ENCODE measurements at places on chromosomes 7 and 10.

DNA sequence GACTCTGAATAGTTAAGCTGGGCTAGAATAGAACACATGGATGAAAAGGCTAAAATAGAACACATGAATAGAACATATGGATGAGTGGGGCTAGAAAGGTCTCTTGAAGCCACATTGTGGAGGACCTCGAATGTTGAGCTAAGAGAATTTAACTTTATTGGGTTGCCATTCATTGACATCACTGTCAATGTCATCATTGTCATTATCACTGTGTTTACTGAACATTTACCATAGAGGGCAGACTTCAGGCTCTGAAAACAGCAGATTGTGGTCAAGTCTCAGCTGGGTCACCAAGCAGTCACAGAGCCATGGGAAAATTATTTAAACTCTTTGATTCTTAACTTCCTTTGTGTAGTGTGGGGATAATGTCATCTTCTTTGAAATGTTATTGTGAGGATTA lies 80.4 kb downstream of the WDFY4 start:
- DNase-seq, result no peak

GRCh38 chr10:23095404-23095965 lies at the start of gene MSRB2:
Gene MSRB2 (plus strand): TSS chr10:23095579. CDS start chr10:23095609, 30 bp downstream.
- DNase-seq, result peak; percentile 55

- DNase-seq, result no peak
Measured at GRCh38 chr10:113369365-113369694, 183.5 kb upstream of the HABP2 start.

DNA sequence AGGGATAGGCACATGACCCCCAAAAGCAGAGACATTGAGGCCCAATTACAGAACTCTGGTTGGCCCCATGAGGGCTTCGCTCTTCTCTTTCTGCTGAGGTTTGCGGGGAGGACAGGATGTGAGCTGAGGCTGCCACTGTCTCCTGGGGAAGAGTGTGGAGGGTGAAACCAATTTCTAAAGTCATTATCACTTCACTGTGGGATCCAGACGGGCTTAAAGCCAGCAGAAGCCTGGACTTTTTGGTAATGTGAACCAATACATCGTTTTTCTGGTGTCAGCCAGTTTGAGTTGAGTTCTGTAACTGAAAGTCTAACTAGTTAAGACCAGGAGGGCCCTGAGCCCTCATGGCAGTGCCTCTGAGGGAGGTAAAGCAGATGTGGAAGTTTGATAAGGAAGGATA lies 163.0 kb downstream of the MYOF start:
- DNase-seq, result no peak

DNA sequence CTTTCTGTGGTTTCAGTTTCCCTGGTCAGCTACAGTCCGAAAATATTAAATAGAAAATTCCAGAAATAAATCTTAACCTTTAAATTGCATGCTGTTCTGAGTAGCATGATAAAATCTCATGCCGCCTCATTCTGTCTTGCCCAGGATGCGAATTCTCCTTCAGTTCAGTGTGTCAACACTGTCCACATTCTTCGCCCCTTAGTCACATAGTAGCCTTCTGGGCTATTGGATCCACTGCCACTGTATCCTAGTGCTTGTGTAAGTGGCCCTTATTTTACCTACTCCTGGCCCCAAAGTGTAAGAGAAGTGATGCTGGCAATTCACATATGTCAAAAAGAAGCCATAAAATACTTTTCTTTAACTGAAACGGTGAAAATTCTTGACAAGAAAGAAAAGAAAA lies 129.6 kb downstream of the ZWINT start:
- no peak for DNase-seq

GRCh38 chr10:96720422-96721206 lies at the start of gene PIK3AP1:
Gene PIK3AP1 (minus strand): TSS chr10:96720514. CDS start chr10:96720394, 120 bp downstream.
- DNase-seq, result no peak

DNA sequence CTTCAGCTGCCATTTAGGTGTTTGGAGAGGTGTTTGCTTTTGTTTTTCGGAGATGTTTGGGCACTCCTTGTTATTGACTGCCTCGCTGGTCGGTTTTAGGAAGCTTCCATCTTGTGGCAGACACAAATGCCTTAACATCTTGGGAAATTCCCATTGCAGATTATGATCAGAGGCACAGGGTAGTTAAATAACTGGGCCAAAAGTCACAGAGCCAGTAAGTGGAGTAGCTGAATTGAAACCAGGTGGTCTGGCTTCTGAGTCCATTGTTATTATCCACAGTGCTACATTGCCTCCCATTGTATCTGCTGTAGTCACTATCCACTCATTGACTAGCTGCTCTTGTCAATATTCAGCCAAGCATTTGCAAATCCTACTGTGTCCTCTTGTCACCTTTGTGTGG lies 138.2 kb upstream of the PLPP4 start:
- DNase-seq, result no peak

GRCh38 chr10:55747244-55747643 lies 613.8 kb downstream of the ZWINT start:
- DNase-seq, result no peak

DNA sequence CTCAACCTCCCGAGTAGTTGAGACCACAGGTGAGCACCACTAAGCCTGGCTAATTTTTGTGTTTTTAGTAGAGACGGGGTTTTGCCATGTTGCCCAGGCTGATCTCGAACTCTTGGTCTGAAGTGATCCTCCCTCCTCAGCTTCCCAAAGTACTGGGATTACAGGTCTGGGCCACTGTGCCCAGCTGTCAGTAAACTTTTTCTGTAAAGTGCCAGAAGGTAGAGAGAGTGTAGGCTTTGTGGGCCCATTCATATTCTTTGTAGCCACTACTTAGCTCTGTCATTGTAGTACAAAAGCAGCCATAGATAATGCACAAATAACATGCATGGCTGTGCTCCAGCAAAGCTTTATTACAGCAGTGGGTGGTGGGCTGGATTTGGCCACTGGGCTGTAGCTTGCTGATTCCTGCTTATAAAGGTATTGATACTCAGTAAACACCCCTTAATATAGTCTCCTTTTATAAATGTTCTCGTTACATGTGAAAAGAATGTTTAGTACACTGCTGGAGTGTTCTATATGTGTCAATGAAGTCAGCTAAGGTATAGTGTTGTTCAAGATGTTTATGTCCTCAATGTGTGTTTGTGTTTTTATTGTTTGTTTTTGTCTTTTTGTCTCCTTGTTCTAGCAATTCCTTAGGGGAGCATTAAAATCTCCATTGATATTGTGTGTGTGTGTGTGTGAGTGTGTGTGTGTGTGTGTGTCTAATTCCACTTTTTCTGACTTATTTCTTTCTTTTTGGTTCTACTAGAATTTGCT lies 644.7 kb upstream of the DPP6 start:
- DNase-seq, result no peak

DNA sequence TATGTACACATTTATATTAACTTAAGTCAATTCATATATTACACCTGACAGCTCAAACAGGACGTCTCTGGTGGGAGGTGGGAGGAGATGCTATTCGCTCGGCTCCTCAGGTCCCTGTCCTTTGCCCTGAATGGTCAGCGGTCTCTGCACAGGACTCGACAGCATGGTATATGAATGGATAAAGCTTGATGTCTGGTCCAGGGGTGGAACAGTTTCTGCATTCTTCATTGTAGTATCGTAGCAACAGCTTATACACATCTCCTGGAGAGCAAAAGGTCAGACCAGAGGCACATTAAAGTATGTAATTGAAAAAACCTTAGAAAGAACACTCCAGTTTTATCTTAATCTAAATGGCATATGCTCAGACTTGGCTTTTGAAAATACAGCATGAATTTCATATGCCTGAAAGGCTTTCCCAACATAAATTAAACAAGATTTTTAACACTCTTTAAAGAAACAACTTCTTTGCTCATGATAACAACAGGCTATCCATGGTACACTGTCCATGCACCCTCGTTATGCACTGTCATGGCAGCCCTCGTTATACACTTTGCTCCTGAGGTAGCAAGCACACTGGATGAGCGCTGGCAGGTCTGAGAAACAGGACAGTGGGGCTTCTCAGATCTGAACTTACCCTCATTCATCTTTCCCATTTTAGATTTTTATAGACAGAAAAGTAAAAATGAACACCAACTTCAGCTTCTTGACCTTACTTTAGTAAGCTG lies 57.3 kb upstream of the OGDHL start:
- DNase-seq, result no peak

DNA sequence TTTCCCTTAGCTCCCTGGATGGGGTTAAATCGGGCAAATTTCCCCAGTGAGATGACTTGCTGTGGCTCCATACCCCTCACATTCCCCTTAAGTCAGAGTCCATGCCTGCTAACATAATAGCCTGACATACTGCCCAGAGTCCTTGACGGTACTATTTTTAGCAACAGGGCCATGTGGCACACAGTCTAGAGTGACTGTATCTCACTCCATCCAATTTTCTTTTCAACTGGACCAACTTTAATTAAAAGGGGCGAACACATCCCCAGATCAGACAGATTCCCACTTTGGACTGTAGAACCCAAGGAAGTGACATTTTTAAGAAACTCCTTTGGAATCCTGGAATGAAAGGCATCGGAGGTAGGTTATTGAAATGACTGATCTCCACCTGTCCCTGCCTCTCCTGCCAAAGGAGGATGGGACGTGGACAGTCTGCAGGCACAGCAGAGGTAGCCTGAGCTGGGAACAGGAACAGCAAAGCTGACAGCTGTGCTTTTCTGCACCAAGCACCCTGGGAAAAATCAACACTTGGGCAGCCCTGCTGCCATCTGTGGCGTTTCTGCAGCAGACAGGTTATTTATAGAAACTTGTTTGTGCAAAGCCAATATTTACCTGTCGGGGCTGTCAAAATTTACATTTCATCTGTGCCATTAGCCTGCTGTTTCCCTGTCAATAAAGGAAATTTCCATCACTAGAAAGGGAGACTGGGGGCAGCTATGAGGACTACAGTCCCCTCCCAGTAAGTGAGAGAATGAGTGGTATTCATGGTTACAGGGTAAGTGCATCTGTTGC lies 221.5 kb upstream of the AOAH start:
- DNase-seq, result no peak

DNA sequence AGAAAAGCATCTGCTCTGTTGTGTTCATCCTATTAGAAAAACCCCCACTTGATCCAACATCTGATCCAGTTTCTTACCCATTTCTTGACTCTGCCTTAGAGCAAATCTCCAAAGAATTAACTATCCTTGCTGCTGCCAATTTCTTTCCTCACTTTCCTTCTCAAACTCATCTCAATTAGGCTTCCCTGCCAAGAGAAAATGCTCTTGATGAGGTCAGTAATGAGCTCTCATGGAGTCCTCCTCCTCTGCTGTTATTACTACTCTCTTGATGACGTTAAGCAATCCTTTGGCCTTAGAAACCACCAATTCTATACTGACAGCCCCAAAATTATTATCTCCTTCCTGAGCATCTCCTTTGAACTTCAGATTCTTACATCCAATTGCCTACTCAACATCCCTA lies 162.0 kb upstream of the FAM13C start:
- no peak for DNase-seq

- DNase-seq, result no peak
Measured at GRCh38 chr10:129927351-129928120, 36.5 kb downstream of the EBF3 start.

DNA sequence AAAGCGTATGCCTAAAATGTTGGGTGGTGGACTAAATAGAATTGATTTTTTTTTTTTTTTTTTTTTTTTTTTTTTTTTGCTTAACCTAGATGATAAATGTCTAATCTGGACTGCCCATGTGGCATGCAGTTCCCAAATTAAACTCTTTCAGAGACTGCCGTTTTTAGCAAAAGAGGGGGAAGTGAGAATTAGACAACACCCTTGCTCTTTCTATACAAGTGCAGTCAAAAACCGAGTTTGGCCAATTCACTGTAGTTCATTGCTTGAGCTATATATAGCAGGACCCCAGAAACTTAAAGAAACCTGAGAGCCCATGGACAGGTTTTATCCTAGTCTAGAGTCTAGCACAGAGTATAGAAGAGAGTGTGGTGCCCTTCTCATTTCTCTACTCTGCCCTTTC lies 141.9 kb downstream of the GRM3 start:
- no peak for DNase-seq

GRCh38 chr10:77702166-77702565 lies 64.6 kb upstream of the KCNMA1 start:
- no peak for DNase-seq

DNA sequence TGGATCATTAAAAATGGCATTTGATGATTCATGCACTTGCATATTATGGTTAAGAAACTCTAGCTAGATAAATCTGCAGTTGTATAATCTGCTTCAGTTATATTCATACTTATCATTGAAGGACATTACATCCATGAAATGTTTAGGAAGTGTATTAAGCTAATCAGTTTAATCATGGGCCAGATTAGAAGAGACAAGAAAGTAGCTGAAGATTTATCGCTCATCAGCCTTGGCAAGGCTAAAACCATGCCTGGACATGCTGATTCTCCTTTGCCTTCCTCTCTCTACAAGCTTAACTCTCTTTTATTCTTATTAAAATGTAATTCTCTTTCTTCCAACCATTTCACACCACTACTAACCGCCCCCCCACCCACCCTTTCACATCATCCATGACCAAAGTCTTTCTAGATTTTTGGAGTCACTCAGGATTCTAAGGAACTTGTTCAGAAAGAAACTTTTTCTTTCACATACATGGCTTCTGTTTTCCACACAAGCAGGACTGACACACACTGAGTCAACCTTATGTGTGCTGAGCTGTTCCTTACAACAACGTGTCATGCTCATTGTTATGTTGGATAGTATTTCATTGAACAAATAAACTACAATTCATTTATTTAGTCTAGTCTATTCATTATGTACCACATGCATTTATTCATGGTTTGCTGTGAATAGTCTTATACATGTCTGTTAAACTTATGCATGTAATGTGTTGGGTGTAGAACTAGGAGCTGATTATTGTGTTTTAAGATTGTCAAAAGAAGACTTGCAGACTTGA lies 227.3 kb upstream of the SP8 start:
- DNase-seq, result no peak

DNA sequence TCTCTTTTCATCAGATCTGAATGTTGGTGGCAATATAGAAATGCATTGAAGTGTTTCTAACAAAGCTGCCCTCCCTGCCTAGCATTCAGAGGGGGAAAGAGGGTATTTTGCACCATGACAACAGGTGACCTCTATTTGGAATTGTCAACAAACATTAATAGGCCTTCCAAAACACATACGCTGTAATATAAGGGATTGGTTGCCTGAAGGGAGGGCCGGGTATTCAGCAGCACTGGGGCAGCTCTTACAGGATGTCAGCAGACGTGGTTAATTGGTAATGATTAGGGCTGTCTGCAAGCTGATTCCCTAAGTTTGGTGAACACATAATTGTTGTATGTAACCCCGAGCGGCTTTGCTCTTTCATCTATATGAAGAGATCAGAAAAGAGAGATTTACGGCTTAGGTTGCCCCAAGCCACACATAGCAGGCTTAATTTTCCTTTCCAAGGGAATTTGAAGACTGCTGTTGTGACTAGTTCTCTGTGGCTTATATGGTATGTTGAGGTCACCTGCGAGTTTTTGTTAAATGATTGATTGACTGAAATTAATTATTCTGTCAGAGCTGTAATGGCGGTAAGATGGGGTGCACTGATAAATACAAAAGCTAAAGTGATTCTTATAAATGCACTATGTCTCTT lies 759.3 kb downstream of the LRMDA start:
- DNase-seq, result no peak

GRCh38 chr7:80095545-80095944 lies 39.1 kb upstream of the GNAI1 start:
- no peak for DNase-seq
